Aorta (tissue), 5 donors: ENCODE measurements at places on chromosomes 5 and 9.
A peak's percentile ranks its signal among the peaks of the same experiment; 100 is the strongest.

DNA sequence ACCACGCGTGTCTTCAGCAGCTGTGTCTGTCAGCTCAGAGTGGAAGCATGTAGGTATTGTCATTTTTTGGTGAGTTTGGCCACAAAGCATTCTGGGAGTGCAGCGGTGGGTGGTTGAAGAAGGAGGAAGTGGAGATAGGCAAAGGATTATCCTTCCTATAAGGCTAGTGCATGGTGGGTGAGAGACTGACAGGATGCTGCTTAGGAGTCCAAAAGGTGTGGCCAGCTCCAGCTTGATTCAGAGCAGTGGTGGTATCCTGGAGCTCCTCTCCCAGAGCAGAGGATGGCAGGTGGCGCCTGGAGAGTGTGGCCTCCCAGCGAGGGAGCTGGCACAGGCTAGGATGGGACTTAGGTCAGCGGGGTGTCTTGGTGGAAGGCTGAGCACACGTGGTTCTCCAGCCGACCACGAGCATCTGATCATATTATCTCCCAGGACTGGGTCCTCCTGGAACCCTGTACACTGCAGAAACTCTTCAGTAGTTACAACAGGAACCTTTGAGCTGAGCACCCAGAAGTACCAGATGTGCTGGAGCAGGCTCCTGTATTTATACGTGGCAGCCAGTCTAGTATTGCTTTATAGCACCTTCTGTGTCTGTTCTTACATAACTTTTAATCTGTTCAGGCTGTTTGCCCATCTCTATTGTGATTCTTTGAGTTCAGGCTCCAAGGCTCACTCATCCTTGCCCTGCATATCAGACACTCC is 29.6 kb downstream of the MAML1 start:
- peak; percentile 38 for DNase-seq

GRCh38 chr9:3277200-3277599 is 248.6 kb downstream of the RFX3 start:
- DNase-seq = no peak

GRCh38 chr5:129173771-129174170 is 79.2 kb downstream of the ISOC1 start:
- DNase-seq = no peak

DNA sequence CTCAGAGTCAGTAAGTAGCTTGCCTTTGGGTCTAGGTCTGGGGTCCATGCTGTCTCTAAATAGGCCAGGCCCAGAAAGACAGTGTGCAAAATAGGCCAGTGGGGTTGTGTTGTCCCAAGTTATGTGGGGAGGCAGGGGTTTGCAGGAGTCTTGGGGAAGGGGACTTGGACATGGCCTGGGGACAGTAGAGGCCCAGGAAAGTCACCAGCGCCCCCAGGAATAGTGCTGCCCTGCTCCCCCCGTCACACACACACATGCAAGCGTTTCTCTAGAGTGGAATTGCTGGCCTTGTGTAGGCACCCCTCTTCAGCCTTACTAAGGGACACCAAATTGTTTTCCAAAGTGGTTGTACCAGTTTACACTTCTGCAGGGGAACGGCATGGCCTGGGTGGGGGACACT is 227.5 kb downstream of the PBX3 start:
- DNase-seq = no peak

- no peak for DNase-seq
Observed at GRCh38 chr5:154411338-154411737, 34.5 kb upstream of the SAP30L start.

DNA sequence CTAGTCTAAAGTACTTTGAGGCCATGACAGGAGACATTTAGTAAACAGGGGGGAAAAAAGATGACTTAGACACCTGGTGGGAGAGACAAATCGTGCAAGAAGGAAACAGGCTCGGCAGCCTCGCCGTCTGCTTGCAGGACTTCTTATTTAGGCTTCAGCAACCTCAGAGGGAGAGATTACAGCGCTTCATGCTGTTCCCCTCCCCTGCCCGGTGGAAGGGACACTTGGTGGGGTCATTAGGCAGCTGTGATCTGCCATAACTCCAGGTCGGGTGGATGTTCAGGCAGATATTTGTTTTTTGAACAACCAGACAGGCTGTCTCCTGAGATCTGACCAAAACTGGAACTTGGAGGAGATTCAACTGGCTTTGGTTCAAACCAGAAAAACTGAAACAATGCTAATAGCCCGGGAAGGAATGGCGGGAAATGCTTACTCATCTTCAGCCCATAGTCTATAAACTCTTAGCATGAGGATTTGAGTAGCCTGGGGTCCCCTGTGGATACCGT is 38.1 kb upstream of the CD180 start:
- no peak for DNase-seq

- DNase-seq = no peak
Observed at GRCh38 chr5:17076272-17076671, 140.2 kb upstream of the MYO10 start.

GRCh38 chr5:139472386-139473030 is 1.7 kb downstream of the SMIM33 start:
- no peak for DNase-seq
